A549 treated with AZD2906 at 1 μM for 4 hours (cell line): ENCODE measurements at places on chromosomes 16 and 17. TPM values are rescaled to one million over a fixed set of nuclear protein-coding genes. Genes with fewer than 3 reads are reported as not detected.

Gene CDRT15
- not detected in 5 replicates for total RNA-seq

Gene CACNA1H
- 12.7 to 20.5 TPM (median 17.0 TPM) in 5 replicates for total RNA-seq

Gene TP53TG3C
- total RNA-seq, result 0.58 TPM in 1 of 5 replicates, not detected in the others

Gene ABCC11
- 0.05 to 0.25 TPM (median 0.08 TPM) in 5 replicates for total RNA-seq

Gene TSPOAP1
- not detected in 5 replicates for total RNA-seq
